ENCODE measurements at places on chromosomes 7 and 10.

GRCh38 chr7:106049139-106049752 lies 62.9 kb downstream of the SYPL1 start:
- no peak for DNase-seq

DNA sequence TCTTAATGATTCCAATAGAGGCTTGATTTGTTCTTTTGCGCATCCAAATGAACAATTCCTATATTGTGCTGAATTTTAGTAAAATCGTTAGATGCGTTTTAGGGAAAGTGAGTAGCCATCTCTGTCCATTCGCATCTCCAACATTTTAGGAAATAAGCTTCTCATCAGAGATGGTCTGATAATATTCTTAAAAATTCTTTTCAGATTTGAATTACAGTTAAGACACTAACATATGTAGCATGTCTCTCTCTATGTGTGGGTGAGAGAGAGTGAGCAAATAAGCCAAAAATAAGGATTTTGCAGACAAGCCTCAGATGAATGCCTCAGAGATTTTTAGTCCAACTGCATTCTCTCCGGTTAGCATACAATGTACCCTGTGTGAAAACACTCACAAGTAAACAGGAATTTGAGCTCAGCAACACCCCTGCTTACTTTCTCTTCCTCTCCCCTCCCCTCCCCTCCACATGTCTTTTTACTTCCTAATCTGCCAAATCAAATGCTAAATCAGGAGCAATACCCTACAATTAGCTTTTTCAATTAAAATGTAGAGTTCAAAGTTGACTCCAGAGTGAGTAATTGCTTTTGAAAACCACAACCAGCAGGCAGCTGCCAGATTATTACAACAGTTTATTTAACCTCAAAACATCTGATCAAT lies 354.4 kb downstream of the CRPPA start:
- no peak for DNase-seq

GRCh38 chr7:127359011-127359410 lies 33.5 kb downstream of the ZNF800 start:
- DNase-seq, result no peak

GRCh38 chr7:134140889-134141867 lies 14.0 kb downstream of the LRGUK start:
- DNase-seq, result peak; percentile 35

DNA sequence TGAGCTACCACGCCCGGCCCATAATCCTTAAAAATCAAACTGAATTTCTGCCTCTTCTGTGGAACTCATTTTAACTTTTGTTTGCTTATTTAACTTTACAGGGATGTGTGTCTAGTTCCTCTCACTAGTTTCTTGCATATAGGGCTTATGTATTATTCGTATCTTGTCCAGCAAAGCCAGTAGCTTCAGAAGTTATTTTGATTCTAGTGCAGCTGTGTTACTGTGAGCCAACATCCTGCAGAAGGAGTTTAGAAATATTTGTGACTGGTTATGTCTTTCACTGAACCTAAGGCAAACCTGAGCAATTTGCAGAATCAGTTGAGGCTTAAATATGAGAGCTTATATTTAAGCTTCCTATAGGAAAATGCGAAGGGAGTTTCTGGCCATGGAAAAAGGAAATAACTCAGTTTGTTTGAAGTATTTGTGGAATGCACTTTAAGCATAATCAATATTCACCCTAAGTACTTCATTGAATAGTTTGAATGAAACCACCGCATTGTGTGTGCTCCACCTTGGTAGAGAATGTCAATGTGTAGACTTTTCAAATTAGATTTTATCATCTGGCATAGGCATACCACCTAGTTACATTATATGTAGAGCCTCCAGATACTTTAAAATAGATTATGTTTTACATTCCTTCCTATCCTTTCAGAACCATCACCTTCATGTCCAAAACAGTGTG lies 90.8 kb downstream of the MCU start:
- DNase-seq, result no peak

DNA sequence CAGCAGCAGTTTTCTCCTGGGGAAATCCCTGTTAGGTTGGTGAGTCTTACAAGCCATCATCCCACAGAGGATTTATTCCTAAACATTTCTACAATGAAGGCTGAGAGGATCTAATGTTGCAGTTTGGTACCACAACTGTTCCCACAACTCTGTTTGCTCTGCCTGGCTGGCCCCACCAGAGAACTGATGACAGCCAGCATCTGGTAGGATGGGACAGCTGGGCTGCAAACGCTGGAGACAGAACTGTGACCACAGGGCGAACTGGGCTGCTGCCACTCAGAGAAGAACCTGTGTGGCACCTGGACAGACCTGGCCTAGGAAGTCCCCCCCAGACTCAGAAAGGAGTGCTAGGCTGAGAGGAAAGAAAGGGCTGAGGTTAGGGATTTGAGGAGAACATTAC lies 94.8 kb downstream of the CALN1 start:
- no peak for DNase-seq

DNA sequence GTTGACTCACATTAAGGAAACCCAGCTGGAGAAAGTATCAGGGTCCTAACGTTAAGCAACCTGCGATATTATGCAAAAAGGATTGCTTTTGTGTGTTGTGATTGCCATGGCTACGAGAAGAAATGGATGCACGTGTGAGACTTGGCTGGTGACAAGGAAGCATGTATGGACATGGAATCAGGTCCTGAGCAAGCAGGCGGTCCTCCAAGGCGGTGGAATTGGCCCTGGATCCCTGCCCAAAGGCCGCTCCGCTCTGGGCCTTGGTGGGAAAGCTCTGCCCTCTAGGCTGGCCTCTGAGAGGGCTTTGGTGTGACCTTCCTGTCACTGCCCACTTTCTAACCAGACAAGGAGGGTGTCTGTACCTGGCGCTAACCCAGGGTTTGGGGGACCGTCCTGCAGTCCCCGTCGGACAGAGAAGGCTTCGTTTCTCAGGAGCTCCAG lies 192.1 kb downstream of the EBF3 start:
- no peak for DNase-seq

GRCh38 chr10:122468926-122469781 lies 7.8 kb downstream of the HTRA1 start:
- DNase-seq, result no peak

- DNase-seq, result no peak
Measured at GRCh38 chr10:113644185-113645120, 19.4 kb downstream of the NRAP start.

GRCh38 chr7:155234158-155234492 lies 63.6 kb upstream of the INSIG1 start:
- DNase-seq, result no peak

GRCh38 chr10:131350660-131351059 lies 39.1 kb upstream of the TCERG1L start:
- no peak for DNase-seq

DNA sequence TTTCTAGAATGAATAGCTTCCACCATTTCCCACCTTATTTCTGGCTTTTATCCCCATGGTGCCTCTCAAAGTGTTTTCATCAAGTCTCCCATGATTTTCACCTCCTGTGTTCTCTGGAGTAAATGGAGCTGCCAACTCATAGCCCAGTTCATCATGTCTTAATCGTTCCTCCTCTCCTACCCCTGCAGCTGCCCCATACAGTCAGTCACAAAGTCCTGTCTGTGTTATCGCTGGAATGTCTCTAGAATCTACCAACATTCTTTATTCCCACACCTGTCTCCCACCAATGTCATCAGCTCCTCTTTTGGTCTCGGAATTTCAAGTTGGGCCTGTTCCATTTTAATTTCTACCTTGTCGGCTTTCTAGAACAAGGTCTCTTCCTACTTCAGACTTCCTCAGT lies 178.9 kb downstream of the MLLT10 start:
- DNase-seq, result no peak

DNA sequence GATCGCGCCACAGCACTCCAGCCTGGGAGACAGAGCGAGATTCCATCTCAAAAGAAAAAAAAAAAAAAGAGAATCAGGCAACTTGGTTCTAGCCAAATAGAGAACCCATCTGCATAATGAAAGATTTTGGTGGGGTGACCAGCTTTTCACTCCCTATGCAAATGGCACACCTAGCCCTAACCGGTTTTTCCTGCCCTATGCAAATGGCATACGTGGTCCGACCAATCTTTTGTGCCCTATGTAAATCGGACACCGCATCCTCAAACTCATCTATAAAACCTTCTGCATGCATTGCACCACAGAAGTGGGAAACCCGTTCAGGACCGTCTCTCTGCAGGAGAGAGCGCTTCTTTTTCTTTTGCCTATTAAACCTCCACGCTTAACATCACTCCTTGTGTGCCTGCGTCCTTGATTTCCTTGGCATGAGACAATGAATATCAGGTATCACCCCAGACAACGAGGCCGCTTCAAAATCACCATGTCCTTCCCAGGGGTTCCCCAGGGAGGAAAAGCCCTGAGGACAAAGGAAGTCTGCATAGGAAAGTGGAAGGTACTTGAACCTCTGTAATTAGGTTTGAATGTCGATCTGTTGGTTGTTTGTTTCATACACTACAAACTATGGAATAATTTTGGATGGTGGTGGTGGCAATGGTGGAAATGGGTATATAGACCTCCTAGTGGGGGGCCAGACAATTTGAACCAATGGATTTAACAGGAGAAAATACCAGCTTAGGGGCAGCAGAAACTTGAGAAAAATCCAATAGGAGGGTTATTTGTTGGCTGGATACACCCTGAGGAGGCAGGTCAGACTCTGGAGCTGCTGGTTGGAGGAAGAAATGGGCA lies 396.2 kb downstream of the TYW1 start:
- no peak for DNase-seq

GRCh38 chr7:44661233-44661632 lies 54.8 kb downstream of the OGDH start:
- DNase-seq, result no peak

GRCh38 chr7:106775552-106775936 lies 89.5 kb upstream of the PIK3CG start:
- DNase-seq, result no peak

DNA sequence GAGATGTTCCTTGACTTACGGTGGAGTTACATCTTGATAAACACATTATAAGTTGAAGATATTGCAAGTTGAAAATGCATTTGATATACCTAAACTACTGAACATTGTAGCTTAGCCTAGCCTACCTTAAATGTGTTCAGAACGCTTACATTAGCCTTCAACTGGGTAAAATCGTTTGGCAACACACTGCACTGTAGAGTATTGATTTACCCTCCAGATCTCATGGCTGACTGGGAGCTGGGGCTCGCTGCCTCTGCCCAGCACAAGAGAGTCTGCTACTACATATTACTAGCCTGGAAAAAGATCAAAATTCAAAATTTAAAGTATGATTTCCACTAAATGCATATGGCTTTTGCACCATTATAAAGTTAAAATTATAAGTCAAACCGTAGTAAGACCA lies 7.5 kb upstream of the AGR3 start:
- DNase-seq, result no peak

DNA sequence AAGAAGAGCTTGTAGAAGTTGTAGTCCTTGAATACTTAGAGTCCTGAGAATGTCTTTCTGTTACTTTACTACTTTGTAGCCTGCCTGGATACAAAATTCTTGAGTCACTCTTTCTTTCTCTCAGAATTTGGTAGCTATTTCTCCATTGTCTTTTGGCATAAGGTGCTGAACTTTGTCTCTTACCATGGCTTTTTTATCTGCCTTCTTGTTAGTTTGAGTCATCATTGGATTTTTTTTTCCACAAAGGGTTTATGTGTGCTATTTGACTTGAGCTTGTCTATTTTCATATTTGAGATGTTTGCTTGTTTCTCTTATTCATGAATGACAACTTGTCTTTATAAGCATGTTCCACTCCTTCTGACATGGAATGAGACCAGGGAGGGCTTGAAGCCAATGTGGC lies 74.5 kb upstream of the EXOC6 start:
- DNase-seq, result no peak

DNA sequence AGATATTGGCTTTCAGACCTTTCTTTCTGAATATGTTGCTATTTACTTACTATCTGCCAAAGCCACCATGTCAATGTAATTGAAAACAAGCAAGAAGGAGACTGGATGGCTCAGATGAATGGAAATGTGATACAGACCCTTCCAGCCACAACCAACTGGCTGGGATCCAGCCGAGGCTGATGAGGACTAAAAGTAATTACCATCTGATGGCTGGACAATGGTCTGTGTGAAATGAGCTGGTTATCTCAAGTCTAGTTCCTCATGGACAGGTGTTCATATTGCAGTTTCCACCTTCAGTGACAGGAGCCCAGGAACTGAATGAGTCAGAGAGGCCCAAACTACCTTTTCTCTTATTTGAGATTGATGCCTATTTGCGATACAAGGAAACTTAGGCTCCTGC lies 267.5 kb downstream of the GATA3 start:
- DNase-seq, result no peak

DNA sequence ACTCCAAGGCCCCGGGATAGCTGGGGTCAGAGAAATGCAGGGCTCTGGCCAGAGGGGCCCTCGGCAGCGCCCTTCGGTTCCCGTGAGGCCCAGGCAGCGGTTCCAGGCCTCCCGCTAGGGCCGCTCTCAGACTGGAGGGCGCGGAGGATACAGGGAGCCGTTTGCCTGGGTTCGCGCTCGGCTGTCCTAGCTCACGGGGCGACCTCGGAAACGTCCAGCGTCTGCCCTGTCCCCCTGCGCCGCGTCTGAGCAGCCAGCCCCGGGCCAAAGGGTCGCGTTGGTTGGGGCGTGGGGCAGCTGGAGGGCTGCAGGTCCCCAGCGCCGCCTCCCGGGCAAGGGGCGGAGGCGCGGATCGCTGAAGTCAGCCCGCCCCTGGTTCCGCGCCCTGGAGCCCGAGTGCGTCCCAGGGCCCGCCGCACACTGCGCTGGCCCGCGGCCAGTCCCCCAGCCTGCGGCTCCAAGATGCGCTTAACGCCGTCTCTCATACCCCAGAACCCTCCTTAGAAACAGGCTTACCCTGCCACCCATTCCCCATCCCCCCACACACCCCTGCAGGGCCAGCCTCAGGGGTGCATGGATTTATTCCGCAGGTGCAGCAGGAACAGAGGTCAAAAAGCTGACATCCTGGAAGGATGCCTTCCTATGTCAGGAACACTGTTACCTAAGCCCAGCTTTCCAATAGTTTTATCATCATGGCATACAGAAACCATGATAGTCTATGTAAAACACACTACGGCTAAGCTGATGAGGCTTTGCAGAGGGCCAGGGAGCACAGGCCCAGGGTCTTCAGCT lies 22.1 kb upstream of the OPN4 start:
- no peak for DNase-seq

DNA sequence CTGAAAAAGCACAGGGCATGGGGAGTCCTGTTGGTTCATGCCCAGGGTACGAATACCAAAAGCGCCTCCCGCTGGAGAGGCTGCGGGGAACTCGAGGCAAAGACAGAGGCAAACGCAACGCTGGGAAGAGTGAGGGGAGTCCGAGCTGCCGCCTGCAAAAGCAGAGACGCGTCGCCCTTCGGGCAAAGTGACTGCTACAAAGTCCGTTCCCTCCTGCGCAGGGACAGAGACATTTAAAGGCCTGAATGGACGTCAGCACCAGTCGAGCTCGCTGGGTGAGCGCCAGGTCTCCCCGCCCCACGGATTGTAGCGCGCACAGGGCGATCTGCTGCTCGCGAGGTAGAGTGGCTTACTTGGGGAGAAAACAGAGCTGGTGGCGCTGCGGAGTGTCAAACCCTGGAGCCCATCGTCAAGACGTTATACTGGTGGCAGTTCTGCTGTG lies 732.8 kb downstream of the ZWINT start:
- no peak for DNase-seq

DNA sequence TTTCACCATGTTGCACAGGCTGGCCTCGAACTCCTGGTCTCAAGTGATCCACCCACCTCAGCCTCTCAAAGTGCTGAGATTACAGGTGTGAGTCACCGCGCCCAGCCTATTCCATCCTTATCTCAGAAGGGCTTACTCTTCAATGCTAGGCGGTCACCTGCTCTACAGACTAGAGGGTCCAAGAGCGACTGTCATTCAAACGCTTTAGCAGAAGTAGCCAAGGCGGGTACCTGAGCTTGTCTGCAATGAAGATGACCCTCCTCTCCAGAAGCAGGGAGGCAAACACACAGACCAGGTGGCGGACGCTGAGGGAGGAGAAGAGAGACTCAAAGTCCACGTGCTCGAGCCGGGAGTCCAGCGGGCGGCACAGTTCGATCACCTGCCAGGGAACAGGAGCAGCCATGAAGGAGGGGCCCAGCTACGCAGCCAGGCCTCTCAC lies 65.1 kb upstream of the MKRN1 start:
- no peak for DNase-seq
